ENCODE measurements at places on chromosomes 1 and 21. TPM values are rescaled to one million over a fixed set of nuclear protein-coding genes. Genes with fewer than 3 reads are reported as not detected.

The ANKRD45 gene
- total RNA-seq, result 0.14 TPM

The TSPAN1 gene
- total RNA-seq, result 3.5 TPM

The YOD1 gene
- 9.6 TPM for total RNA-seq

The PADI2 gene
- 1.1 TPM for total RNA-seq

The FOXD2 gene
- 0.66 TPM for total RNA-seq

The MCOLN3 gene
- 3.9 TPM for total RNA-seq

The FAM72B gene
- 6.6 TPM for total RNA-seq

The KANK4 gene
- 0.32 TPM for total RNA-seq

The NTPCR gene
- 92.6 TPM for total RNA-seq

The IGSF21 gene
- not detected for total RNA-seq

The GLIS1 gene
- total RNA-seq, result 0.12 TPM

The TDRD5 gene
- total RNA-seq, result 0.05 TPM

The SELL gene
- 0.20 TPM for total RNA-seq

The DNAJC6 gene
- total RNA-seq, result 5.4 TPM

The PCP4 gene
- total RNA-seq, result not detected

The GJB3 gene
- 14.5 TPM for total RNA-seq

The PBX1 gene
- total RNA-seq, result 13.5 TPM

The AGMAT gene
- 7.3 TPM for total RNA-seq

The EIF2D gene
- 35.8 TPM for total RNA-seq

The BSND gene
- not detected for total RNA-seq

The ETNK2 gene
- 17.6 TPM for total RNA-seq

The TFF3 gene
- not detected for total RNA-seq

The KLF18 gene
- 0.03 TPM for total RNA-seq

The FYB2 gene
- not detected for total RNA-seq

Measured in A549 treated with Hydrocortisone at 1 μM for 4 hours (cell line).